ENCODE measurements at places on chromosomes 1 and 21.

DNA sequence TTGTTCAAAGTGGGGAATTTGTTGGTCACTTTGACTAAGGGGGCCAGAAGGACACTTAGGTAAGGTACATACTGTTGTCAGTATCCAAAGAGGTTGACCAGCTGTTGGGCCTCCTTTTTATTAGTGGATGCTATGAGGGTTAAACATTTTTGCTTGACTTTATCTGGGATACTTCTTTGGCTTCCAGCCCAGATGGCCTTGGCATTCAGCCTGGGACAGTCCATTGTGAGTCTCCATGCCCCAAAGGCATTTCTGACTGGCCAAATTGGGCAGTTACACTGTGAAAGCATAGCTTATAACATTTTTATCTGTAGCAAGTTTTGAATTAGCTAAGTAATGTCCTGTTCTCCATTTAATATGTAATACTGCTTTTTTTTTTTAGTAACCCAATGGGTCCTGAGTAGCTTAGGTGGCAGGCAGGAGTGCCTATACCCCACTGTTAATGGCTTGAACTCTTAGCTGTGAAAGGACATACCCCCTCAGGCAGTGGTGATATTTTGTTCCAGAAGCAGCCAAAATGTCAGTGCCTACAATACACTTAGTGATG lies 35.4 kb upstream of the CD1D start:
- DNase-seq: no peak

- DNase-seq: no peak
Observed at GRCh38 chr1:58406301-58407071, 140.0 kb downstream of the OMA1 start.

- DNase-seq: no peak
Observed at GRCh38 chr1:1889847-1890505, 911 bp downstream of the GNB1 start.

DNA sequence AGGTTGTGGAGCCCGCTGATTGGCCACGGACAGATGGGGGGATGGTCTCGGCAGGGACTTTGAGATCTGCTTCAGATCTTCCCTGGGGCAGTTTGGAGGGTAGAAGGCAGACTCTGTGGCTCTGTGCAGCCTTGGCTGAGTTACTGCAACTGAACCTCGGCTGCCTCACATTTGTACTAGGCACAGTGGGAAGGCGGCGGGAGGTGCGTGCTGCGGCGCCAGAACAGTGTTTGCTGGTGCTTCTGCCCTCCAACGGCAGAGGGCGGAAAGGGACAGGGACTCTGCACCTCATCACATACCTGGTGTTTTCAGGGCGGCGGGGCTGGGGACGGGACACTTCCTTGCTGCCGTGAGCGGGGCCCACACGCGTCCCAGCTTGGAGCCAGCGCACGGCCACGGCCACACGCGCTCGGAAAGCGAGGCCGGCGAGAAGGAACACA lies 26.2 kb downstream of the SLC66A1 start:
- DNase-seq: no peak

- no peak for DNase-seq
Observed at GRCh38 chr1:113255038-113255719, 135.1 kb upstream of the MAGI3 start.

- no peak for DNase-seq
Observed at GRCh38 chr1:22900451-22900850, 72.2 kb downstream of the LACTBL1 start.

- no peak for DNase-seq
Observed at GRCh38 chr1:30413606-30414005, 309.8 kb downstream of the MATN1 start.

GRCh38 chr21:45892916-45893739 lies 88.4 kb upstream of the COL6A1 start:
- DNase-seq: no peak

DNA sequence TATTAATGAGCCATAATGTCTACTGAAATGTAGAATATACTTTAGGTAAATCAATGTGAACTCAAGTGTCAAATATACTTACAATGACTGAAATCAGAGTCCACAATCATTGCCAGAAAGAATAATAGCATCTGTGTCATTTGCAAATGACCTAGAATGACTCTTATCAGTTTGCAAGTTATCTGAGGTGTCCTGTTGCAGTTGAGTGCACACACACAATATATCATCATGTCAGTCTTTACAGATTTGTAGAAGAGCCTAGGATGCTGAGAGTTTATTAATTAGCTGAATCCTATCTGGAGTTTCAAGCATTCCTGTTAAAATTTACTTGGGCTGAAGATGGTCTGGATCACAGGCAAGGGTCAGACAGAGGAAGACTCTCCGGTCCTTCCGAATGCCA lies 324.0 kb upstream of the GREM2 start:
- no peak for DNase-seq

DNA sequence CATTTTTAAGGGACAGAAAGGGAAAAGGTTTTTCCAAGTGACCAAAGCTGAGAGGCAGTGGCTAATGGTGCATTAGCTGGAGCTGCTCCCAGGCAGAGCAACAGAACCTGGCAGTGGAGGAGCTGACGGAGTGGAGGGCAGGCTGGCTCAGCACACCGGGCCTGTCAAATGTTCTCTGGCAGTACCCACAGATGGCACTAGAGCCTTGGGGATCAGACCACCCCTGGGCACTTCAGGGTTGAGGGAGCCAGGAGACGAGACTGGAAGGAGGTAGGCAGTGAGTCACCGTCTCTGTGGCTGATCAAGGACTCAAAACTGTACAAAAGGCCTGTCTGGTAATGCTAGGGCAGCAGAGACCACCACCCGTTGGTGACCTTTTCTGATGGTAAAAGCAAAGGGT lies 121.7 kb upstream of the KIAA0040 start:
- no peak for DNase-seq

- DNase-seq: no peak
Observed at GRCh38 chr1:116769104-116769452, 14.8 kb downstream of the CD2 start.

DNA sequence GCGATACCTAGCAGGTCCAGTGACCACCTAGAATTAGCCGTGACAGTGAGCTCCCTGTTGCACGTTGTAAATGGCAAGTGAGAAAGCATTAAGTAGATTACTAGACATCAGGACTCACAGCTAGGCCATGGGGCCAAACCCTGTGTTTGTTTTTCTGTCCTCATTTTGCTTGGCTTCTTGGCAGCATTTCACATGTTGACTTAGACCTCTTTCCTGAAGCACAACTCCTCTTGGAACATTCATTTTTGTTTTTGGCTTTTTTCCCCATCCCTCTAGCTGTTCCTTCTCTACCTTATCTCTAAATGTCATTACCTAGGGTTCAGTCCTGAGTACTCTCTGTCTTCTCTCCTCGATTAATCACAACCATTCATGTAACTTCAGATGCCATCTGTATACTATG lies 16.9 kb upstream of the PTPN14 start:
- DNase-seq: no peak

DNA sequence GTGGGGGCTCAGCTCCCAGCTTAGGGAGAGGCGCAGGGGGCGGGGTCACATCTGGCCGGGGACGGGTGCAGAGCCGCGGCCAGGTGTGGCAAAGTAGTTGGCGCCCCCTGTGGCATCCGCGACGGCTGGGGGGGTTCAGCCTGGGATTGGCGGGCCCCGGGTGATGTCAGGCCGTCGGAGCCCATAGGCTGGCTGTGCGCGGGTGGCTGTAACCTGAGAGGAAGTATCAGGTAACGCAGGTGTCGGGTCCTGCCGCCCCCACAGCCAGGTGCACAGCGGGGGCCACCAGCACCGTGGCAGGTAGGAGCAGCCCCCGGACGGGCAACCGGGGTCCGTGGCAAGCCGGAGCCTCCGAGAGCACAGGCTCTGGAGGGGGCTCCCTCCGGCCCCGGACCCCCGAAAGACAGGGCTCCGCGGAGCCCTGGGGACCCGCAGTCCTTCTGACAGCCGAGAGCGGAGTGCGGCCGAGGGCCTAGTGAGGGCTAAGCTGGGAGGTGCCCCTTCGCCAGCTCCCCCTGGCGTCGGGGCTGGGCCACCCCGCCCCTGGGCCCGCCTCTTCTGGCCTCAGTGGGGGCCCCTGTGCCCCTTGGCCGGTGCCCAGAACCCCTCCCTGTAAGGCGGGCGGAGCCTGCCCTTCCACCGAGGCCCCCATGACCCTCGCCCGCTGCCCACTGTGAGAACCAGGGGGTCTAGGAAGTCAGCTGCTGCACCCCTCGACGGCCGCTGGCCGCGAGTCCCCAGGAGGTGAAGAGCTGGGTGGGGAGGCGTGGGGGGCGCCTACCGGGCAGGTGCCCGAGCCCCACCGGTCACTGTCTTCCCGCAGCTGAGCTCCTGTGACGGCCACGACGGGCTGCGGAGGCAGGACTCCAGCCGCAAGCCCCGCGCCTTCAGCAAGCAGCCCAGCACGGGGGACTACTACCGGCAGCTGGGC lies 17.9 kb downstream of the TNFRSF25 start:
- DNase-seq: no peak

DNA sequence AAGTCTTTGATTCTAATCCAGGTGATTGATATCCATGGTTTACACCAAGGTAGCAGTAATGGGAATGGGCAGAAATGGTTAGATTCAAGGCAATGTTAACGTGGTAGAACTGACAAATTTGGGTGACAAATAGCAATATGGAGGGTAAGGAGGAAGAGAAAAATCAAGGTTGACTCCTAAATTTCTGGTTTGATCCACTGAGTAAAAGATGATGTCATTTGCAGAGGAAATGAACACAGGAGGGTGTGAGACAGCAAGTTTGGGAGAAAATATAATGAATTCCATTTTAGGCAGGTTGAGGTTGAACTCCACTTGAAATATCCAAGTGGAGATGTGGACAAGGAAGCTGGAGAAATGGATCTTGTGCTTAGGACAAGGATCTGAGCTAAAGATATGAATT lies 170.9 kb upstream of the CAMK1G start:
- DNase-seq: no peak

- DNase-seq: no peak
Observed at GRCh38 chr1:1775327-1776226, 2.7 kb downstream of the NADK start.

- no peak for DNase-seq
Observed at GRCh38 chr1:116990612-116991151, 10.9 kb upstream of the CD101 start.

GRCh38 chr1:4718071-4718470 lies 63.7 kb downstream of the AJAP1 start:
- DNase-seq: no peak

GRCh38 chr1:88737338-88737927 lies 53.4 kb downstream of the PKN2 start:
- DNase-seq: no peak

GRCh38 chr1:47709872-47710231 lies 272.0 kb downstream of the FOXD2 start:
- DNase-seq: no peak

- no peak for DNase-seq
Observed at GRCh38 chr1:202243006-202243405, 49.4 kb downstream of the LGR6 start.
